ENCODE measurements at places on chromosomes 11 and 22. TPM values are rescaled to one million over a fixed set of nuclear protein-coding genes. Genes with fewer than 3 reads are reported as not detected.

NLRP6 gene
- 0.13 TPM for total RNA-seq

MMP10 gene
- not detected for total RNA-seq

DTX4 gene
- 9.6 TPM for total RNA-seq

GRCh38 chr22:49586873-49587272, 240.8 kb downstream of the BRD1 start:
- H3K27ac ChIP-seq, result no peak overlapping the region
- no peaks in the 10 kb centered on the region for H3K36me3 ChIP-seq
- no peaks in the 10 kb centered on the region for H3K27me3 ChIP-seq
- no peak overlapping the region for H3K4me3 ChIP-seq

DNA sequence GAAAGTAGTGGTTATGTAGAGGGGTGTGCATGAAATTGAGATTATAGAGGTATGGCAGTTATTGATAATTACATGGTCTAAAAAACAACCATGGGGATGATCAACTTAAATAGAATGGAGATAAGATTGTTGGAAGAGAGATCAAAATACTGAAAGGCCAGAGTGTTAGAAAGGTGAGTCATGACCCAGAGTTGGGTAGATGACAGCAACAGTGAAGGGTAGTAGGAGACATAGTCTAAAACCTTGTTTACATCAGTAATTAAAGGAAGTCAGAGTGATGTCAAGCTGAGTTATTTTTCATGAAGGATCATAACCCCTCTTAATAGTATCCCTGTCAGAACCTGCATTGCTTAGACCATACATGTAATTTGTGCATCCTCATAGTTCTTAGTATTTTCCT, 110.9 kb downstream of the ELP4 start:
- no peaks in the 10 kb centered on the region for H3K36me3 ChIP-seq
- H3K27me3 ChIP-seq, result no peaks in the 10 kb centered on the region
- DNase-seq, result no peak
- H3K4me3 ChIP-seq, result no peak overlapping the region
- H3K4me1 ChIP-seq, result no peaks in the 10 kb centered on the region
- H3K27ac ChIP-seq, result no peak overlapping the region

DNA sequence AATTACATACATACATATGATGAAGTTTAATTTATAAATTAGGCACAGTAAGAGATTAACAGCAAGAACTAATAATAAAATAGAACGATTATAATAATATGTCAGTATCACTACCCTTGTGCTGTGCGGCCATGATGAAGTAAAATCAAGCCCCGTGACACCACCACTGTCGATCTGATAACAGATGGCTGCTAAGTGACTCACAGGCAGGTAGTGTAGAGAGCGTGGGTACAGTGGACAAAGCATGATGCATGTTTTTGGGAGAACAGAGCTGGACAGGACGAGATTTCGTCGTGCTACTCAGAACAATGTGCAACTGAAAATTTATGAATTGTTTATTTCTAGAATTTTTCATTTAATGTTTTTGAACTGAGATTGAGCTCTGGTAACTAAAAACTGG, 108.4 kb upstream of the TIMP3 start:
- H3K27ac ChIP-seq, result no peak overlapping the region
- H3K4me3 ChIP-seq, result no peak overlapping the region
- no peaks in the 10 kb centered on the region for H3K27me3 ChIP-seq
- no peaks in the 10 kb centered on the region for H3K4me1 ChIP-seq
- no peak for DNase-seq
- no peaks in the 10 kb centered on the region for H3K36me3 ChIP-seq

- no peak overlapping the region for H3K27ac ChIP-seq
- peaks cover 15% of the 10 kb centered on the region for H3K4me1 ChIP-seq
- DNase-seq, result no peak
Observed at GRCh38 chr11:10824888-10825287, 16.2 kb upstream of the EIF4G2 start.

Data from thyroid gland (tissue), 4 donors.